ENCODE measurements at places on chromosomes 16 and 17.

- no peak for DNase-seq
These were observed 46.0 kb downstream of the YPEL2 start for GRCh38 chr17:59377410-59377809.

GRCh38 chr17:21285164-21286065 is 904 bp downstream of the MAP2K3 start:
- peak; percentile 59 for DNase-seq

- DNase-seq, result peak; percentile 51
These were observed at the start of gene GH2 for GRCh38 chr17:63881935-63882601. Gene GH2, minus strand, starts transcription at chr17:63881944. Its CDS starts 143 bp downstream, at chr17:63881801.

GRCh38 chr16:1194665-1195392 is 30.2 kb downstream of the TPSG1 start:
- no peak for DNase-seq

GRCh38 chr17:80703142-80703478 is 158.5 kb downstream of the RPTOR start:
- DNase-seq, result no peak

GRCh38 chr16:4639899-4640509 is 15.4 kb downstream of the MGRN1 start:
- no peak for DNase-seq

DNA sequence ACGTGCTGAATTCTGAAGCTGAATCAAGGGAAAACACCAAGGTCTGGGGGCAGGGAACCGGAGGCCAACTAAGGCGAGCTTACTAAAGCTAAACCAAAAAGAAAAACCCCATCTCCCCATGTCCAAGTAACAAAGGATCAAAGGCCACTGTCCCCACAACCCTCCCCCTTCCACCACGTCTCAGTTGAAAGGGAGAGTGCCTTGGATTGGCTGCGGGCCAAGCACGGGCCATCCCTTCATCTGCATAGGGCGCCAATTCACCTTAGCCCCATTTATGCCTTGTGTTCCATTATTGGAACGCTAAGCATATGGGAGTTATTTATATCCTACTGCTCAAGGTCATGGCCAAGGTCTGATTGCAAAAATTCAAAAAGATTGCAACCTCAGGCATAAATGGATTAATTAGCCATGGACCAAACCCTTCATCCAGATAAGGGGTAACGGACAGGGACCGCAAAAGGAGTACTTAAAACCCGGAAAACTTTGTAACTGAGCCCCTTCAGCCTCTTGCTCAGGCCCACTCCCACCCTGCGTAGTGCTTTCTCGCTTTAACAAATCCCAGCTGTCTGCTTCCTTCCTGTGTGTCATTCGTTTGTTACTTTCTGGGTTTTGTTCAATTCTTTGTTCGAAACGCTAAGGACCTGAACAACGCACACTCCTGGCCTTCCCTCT is 740 bp upstream of the ATP6V0D1 start:
- DNase-seq, result peak; percentile 73

DNA sequence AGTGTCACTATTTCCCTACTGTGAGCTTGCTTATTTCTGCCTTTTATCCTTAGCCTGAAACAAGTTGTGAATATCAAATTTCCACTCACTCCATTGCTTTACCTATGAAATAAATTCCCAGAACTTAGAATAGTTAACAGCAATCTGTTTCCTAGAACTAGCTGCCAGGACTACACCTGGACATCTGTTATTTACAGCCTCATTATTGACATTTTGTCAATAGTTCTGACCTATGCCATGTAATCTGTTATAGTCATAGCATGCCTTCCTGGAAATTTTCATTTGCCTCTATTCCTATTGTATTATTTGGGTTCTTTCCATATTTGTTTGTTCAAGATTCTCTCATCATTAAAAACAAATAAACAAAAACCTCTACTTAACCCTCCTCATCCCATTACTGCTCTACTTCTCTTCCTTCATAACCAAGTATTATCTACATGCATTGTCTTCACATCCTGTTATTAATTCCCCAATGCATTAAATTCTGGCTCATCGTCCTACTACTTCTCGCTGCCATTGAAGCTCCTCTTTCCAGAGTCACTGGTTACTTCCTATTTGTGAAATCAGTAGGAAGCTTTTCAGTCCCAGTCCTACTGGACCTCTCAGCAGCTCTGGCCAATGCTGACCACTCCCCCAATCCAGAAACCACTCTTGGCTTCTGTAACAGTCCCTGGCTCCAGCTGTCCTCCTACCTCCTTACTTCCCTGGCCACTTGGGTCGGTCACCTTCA is 55.3 kb downstream of the PIGL start:
- no peak for DNase-seq

- peak; percentile 86 for DNase-seq
These were observed 2.8 kb upstream of the UBTF start for GRCh38 chr17:44222112-44222869.

- no peak for DNase-seq
These were observed 25.0 kb upstream of the TMEM97 start for GRCh38 chr17:28293994-28294393.

- DNase-seq, result no peak
These were observed 7.7 kb upstream of the NLRP1 start for GRCh38 chr17:5591966-5592365.
